ENCODE measurements at places on chromosomes 16 and 17. TPM values are rescaled to one million over a fixed set of nuclear protein-coding genes. Genes with fewer than 3 reads are reported as not detected.

ASPHD1 gene
- 1.6 TPM for total RNA-seq

HYDIN gene
- 1.2 TPM for total RNA-seq

ABCA3 gene
- 8.7 TPM for total RNA-seq

PRAC2 gene
- not detected for total RNA-seq

SYCE1L gene
- 1.2 TPM for total RNA-seq

All from tongue (tissue), 3 donors.